GM12864 (cell line): ENCODE measurements at places on chromosomes 12 and 14.

DNA sequence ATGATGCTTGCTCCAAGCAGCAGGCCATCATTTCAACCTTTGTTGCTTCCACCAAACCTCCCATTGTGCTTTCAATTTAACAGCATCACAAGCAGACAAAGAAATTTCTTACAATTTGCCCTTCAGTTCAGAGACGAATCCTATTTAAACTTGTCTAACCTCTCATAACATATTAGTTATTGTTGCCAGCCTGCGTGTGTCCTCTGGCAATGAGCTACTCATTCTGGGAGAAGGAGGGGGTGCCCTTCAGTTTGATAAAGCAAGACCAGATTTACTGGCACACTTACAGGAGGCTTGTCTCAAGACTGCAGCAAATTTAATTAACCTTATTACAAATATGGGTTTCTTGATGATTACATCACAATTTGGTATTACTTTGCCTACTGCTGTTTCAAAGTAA is 203.6 kb upstream of the SOX5 start:
- no peak for DNase-seq

- no peak for DNase-seq
Observed at GRCh38 chr12:65895759-65896656, 71.7 kb downstream of the HMGA2 start.

DNA sequence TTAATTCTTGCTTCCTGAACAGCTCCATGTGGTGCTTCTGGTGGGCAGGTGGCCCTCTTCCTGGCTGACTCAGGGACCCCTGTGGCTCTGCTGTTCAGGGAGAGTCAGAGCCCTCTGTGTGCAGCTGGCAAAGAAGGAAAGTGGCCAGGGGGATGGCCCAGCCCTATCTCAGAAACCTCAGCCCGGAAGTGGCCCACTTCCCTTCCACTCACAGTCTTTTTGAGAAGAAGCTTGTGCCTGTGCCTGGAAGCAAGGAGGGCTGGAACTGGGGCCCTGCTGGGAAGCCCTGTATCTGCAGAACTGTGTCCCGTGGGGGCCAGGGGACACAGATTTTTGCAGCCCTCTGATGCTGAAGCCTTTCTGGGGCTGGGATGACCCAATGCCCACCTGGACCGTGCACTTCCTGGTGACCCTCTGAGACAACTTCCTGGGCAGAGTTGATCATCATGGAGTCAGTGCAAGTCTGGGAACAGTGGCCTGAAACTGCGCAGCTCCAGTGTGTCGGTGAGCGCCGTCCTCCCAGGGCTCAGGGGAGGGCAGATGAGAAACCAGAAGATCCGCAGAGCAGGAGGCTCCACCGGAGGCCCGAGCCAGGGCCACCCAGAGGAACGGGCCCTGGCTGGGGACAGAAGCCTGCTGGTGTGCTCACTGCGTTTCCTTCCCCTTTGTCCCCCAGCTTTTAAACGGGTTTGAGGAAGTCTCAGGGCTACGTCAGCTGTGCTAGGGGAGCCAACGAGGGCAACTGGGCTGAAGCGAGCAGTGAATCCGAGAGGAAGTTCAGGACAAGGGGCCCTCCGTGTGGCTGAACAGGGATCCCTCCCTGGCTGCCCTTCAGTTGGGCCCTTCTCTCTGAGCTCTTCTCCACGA is 217.4 kb upstream of the RTL1 start:
- DNase-seq, result no peak

GRCh38 chr12:18888047-18888446 is 150.1 kb downstream of the CAPZA3 start:
- no peak for DNase-seq

GRCh38 chr14:72986857-72987256 is 40.0 kb downstream of the ZFYVE1 start:
- DNase-seq, result no peak

DNA sequence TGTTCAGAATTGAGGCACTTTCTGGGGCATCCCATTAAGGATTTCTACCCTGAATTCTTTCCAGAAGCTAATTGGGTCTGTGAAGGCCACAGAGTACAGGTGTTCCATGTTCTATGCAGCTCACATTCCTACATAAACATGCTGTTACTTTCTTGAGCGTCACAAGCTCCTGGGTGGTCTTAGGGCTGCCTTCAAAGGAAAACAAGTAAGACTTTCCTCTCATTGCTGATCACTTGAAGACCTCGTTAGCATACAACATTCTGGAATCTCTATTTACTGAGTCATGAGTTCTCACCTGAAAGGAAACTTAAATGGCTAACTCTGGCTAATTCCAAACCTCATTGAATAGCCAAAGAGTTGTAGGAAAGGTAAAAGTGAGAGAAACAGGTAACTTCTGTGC is 63.0 kb upstream of the HMGA2 start:
- no peak for DNase-seq

GRCh38 chr12:104108755-104109445 is 29.1 kb downstream of the NFYB start:
- peak; percentile 67 for DNase-seq

DNA sequence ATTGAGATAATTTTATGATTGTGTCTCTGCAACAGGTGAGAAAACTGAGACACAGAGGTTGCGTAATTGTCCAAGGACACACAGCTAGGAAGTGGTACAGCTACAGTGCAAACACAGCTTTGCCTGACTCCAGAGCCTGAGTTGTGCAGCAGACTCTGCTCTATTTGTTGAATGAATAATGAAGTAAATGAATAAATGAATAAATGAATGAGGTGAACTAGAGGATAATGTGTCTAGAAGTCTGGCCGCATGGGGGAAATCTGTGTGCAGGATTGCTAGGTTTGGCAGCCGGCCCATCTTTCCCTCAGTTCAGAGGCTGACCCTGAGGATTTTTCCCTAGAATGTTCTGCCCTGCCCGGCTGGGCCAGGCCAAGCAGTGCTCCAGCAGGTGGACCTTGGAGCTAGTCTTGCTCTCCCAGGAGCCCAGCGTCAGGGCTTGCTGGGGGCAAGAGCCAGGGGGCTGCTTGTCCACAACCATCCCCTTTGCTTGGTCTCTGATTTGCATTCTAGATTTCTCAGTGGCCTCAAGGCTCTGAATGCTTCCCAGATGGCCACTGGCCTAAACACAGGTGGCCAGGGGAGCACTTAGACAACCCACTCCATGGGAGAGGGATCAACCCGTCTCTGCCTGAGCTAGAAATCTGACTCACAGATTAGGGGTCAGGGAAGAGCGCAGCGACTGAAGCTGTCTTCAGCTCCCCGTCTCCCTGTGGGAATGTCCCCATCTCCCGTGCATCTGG is 225.2 kb downstream of the C12orf75 start:
- no peak for DNase-seq

DNA sequence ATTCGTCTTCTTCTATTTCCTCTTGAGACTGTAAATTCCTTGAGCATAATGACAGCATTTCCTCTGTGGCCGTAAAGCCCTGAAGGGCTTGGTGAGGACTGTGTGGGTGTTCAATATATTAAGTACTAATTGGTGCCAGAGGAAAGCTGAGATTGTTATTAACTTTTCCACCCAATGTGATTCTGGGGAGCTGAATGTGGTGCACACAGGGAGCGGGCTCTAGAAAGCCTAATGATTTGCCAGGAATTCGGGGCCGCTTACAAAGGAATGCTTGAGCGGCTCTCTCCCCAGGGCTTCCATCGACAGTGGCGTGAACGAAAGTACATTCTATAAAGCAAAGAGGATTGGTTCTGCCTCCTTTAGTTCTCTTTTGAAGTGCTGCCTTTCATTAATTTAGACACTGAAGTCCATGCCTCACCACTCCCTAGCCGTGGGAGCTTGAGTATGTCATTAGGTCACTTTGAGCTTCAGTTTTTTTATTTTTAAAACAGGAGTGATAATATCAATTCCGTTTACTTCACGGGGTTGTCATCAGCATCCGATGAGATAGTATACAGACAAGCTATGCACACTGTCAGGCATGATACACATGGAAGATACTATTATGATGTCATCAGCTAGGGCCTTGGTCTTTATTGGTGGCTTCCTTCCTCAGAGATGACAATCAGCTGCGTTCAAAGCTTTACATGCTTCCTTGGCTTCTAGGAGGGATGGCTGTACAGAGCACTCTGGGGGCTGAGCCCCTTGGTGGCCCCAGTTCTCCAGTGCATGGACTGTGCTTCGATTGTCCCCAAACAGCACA is 11.0 kb upstream of the GSG1 start:
- no peak for DNase-seq

DNA sequence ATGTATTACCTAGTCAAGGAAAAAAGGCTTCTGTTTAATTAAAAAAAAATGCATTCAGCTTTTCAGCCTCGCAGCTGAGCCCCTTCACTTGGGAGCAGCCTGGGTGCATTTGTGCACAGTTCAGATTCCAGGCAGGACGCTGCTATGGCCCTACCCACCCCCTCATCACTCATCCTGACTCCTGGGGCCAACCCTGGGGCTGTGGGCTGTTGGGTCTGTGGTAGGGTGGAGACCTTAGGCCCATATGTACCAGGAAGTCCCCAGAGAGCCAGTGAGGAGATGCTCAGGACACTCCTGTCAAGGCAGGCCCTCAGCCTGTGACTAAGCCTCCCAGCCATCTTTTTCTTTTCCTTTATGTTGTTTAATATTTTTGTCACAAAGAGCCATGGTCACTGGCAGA is 9.3 kb upstream of the CDCA4 start:
- no peak for DNase-seq

DNA sequence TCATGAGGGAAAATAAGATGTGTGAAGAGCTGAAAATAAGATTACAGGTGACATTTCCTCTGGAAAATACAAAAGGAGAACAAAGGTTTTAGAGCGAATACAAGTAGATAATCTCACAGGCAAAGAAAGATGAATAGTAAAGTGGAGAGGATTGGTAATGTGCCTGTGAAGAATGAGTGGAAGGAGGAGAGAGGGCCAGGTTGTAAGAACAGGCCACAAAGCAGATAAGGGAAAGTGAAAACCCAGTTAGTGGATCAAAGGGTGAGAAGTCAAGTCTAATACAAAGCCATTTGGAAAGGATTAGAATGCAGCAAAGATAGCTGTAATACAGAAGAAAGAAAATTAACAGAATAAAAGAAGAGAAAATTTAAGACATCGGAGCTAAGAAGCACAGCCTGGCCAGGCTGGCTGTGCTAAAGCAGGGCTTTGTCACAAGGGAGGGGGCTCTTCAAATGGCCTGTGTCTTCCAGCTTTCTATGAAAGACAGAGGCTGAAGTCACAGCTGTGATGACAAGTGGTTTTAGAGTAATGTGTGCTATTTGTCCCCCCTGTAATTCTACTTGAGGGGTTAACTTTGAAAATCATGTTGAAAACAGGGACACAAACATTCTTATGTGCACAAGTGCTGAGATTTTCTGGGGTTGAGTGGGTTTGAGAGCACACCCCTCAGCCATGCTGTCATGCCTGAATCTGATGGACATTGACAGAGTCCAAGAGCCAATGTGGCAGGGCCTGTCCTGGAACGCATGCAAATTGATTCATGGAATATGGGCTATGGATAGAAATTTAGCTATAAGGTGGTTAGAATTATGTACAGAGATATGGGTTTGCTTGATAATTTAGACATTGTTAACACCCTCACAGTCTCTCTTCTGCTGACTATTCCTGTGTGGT is 344.5 kb upstream of the NAV3 start:
- DNase-seq, result no peak

DNA sequence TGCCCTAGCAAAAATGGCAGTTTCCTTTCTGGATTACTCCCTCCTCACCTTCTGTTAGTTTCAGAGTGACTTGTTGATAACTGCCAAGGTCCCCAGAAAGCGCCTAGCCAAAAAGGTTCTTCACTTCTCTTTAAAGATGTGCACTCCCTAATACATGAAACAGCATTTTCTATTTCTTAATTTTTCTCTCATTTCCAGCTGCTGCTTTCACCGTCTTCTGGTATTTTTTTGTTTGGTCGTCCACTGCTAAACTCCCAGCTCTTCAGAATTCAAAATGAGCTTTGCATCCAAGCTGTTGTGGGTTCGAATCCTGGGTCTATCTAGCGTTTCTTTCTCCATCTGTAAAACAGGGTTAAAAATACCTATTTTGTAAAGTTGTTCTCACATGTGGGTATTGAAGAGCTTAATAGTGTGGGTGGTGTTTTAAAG is 397 bp upstream of the BORCS5 start:
- no peak for DNase-seq

DNA sequence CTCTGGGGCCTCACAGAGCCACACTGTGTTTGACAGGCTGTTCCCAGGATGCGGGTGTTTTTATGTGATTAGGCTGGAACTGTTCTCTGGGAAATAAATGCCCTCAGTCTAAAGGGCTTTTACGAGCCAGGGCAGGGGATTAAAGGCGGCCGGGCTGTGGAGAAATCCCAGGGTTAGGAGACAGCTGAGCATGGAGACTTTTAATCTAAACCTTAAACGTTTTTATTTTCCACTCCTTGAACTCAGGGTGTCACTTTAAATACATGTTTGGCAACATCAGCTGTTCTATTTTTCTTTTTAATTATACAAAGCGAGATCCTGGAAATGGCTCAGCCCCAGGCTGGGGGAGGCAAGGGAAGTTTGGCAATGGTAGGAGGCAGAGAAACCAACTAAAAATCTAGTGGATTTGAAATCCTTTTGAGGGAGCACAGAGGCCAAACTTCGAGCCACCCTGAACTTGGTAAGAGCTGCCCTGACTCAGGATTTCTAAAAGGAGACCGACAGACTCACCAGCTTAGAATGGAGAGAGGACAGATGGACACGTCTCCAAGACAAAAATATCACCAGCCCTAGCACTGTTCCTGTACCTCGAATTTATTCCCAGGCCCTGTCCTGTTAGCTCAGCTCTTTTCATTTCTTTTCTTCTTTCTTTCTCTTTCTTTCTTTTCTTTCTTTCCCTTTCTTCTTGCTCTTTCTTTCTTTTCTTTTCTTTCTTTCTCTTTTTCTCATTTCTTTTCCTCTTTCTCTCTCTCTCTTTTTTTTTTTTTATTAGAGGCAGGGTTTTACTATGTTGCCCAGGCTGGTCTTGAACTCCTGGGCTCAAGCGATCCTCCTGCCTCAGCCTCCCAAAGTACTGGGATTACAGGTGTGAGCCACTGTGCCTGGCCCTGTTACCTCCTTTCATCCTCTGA is 15.8 kb upstream of the ORAI1 start:
- no peak for DNase-seq

DNA sequence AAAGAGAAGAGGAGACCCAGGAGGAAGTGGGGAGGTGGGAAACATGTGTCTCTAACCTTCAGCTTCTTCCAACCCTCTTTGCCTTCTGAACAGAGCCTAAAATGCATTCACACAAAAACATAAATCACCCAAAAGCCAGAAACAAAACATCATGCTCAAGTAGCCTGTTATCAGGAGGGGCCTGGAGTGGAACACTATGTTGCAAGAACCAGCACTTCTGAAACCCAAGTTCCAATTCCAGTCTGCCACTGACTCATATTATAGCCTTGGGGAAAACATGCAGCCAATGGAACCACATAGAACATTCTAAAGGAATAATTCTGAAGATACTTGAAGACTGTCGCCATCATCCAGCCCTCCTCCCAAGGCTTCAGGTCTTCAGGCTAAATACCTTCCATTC is 169.8 kb upstream of the PLXNC1 start:
- DNase-seq, result no peak
